Neural progenitor cell (in vitro differentiated cells): ENCODE measurements at places on chromosomes 11 and 22. TPM values are rescaled to one million over a fixed set of nuclear protein-coding genes. Genes with fewer than 3 reads are reported as not detected.

NAV2 gene
- 9.6 and 18.1 TPM in 2 replicates for total RNA-seq

SLC22A25 gene
- total RNA-seq = not detected in 2 replicates

C11orf97 gene
- total RNA-seq = not detected in 2 replicates

USH1C gene
- total RNA-seq = 0.24 and 0.56 TPM in 2 replicates

ELFN2 gene
- total RNA-seq = 0.82 and 1.1 TPM in 2 replicates

SYT13 gene
- total RNA-seq = 8.6 and 9.0 TPM in 2 replicates

TLCD5 gene
- 25.1 and 32.2 TPM in 2 replicates for total RNA-seq

SCT gene
- total RNA-seq = not detected in 2 replicates

MS4A4A gene
- total RNA-seq = not detected in 2 replicates

CBLIF gene
- total RNA-seq = not detected in 2 replicates

DNA sequence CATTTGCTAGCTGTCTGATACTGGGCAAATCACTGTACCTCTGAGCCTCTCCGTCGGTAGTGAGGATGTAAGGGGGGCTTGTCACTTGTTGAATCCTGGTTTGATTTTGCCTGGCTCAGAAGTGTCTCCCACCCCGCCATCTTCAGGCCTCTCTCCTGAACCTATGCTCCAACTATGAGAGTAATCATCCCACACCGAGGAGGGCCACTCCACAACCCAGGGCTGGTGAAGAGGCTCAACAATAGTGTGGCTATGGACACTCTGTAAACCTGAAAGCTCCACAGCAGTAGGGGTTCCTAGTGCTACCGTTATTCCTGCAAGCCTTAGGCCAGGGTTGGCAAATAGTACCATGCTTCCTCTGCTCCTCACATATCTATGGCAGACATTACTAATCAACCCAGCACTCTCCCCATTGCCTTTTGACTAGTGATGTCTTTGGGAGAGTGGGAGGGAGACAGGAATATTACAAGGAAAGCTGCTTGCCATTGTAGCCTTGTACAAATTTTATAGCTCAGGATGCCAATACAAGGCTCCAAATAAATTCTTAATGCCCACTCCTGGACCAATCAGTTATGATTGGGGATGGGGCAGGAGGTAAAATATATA, 134.0 kb upstream of the TEAD1 start:
- no peak for DNase-seq

DNA sequence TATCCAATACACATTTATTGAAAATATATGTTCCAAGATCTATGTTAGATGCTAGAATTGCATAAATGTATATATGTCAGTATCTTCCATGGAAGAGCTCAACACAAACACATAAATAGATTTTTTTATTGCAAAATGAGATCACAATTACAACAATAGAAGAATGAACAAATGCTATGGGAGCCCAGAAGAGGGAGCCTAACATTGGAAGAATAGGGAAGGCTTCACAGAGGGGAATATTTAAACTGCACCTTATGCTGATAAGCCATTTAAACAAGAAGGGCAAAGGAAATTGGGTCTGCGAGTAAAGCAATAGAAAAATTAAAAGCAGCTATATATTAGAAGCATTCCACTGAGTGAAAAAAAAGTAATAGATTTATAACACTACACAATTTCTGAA, 96.1 kb upstream of the LRRC55 start:
- no peak for DNase-seq

GRCh38 chr11:64359712-64360445, 917 bp downstream of the RPS6KA4 start:
- DNase-seq = no peak

DNA sequence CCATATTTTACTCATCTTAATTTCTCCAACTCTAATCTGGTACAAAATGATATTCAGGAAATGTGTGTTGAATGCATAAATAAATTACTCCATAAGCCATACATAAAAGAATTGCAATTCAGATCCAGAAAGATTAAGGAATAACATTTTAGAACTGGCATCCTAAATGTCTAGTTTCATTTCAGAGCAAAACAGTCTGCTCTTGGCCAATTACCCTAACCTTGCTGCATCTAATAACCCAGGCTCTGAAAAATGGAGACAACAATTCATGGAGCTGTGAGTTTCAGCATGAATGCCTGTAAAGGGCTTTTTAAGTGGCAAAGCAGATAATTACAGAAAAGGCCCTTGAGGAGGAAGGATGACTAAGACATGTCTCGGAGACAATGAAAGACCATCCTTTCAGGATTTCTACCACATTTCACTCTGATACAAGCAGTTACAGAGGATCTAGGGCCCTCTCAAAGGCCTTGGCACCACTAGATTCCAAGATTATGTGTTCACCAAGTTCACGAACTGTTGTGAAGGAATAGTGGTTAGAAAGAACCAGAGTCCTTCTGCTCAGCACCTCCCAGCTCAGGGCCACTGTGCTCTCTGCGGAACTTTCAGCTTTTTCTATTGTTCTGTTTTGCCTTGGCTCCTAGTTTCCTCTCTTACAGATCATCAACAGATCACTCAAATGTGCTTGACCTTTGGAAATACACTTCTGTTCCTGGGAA, 157.6 kb upstream of the BLID start:
- DNase-seq = no peak

- no peak for DNase-seq
These were observed 6.2 kb upstream of the RGL4 start for GRCh38 chr22:23684561-23685031.

DNA sequence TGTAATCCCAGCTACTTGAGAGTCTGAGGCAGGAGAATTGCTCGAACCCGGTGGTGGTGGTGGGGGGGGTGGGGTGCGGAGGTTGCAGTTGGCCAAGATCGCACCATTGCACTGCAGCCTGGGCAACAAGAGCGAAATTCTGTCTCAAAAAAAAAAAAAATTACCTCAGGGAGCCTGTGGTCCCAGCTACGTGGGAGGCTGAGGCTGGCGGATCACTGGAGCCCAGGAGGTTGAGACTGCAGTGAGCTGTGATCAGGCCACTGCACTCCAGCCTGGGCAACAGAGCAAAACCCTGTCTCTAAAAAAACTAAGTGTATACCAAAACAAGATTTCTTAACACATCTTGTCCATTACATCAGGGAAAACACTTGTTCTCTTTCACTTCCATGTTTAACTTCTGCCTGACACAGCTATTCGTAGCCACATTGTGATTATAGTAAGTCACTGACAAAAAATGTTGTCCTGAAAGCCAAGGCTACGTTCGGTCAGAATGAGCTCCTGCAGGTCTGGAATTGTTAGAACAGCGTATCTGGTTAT, 1.4 kb downstream of the TMEM80 start:
- no peak for DNase-seq

DNA sequence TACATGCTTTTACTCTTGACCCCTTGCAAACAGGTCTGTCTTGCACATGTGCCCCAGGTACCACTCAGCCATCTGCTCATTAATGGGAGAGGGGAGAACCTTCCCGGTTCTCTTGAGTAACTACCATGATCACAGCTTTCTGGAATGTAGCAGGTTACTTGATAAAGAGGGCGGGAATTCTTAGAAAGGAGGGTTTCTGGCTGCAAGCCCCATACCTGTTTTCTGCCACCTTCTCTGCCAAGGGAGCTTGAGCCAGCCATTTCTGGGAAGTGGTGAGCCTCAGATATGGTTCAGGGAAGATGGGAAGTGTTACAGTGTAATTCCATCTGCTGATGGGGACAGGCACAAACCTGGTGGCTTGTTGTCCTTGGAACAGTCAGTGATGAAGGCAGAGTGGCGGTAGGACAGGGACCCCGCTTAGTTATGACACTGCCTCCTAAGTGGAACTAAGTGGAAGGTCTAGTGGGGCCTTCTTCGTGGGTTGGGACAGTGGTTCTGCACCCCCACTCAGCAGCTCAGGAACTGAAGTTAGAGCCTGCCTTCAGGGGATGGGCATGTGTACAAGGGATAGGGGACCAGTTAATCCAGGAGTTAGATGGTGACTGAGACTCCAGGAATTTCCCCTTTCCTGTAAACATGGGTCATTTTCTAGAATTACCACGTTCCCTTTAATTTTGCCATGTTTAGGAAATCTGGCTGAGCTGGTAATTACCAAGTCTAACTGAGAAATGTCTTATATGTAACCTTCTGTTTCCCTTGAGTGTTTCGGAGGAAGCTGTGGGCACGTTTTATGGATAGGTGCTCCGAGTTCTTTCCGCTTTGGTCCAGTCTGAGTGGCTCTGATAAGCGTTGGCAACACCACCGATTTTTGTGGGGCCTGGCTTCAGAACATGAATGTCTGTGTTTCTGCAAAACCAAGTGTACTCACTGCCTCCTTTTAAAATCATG, 35.3 kb downstream of the BCR start:
- no peak for DNase-seq

- DNase-seq = no peak
These were observed 636 bp downstream of the PAMR1 start for GRCh38 chr11:35524780-35525179.

- DNase-seq = peak; percentile 36
These were observed 13.8 kb upstream of the OR51M1 start for GRCh38 chr11:5369789-5370188.

GRCh38 chr11:122797651-122798050, 40.6 kb upstream of the CRTAM start:
- DNase-seq = no peak

DNA sequence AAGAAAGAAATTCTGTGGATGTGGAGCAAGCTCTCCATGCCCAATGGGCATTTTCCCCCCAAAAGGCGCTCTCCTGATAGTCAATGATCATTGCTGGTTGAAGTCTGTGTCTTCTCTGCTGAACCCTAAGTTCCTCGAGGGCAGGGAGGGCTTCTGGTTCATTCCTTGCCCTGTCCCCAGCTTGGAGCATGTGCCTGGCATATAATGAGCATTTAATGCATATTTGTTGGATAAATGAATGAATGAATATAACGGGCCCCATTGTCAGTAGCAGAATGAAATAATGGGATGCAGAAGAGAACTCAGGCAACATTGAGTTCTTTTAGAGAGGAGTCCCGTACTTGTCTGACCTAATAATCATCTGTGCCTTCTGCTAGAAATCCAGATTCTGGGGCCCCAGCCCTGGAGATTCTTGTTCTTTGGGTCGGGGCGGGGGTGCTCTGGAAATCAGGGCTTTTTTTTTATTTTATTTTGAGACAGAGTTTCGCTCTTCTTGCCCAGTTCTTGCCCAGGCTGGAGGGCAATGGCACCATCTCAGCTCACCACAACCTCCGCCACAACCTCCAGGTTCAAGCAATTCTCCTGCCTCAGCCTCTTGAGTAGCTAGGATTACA, 64.4 kb downstream of the CD82 start:
- DNase-seq = no peak

DNA sequence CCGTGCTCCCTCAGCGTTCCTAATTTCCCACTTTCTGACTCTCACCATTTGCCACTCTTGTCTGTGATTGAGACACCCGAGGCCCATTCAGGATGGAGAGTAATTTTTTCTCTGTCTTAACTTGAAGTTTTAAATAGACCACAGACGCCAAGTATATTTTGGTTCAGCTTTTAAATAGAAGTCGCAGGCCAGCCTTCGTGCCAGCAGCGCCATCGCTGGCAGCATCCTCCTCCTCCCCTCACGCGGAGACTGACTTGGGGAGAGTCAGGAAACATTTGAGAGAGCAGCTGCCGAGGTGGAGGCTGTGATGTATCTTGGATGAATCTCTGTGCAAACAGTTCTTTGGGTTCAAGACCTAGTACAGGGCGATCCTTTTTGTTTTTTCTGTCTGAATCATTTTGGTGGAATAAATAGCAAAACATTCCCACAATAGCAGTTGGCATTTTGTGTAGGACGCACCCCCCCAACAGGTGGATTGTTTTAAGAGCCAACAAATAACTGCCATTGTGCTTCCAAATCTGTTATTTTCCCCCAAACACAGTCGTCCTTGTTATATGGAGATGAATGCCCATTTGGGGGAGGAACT, 889 bp upstream of the DMC1 start:
- DNase-seq = peak; percentile 70

DNA sequence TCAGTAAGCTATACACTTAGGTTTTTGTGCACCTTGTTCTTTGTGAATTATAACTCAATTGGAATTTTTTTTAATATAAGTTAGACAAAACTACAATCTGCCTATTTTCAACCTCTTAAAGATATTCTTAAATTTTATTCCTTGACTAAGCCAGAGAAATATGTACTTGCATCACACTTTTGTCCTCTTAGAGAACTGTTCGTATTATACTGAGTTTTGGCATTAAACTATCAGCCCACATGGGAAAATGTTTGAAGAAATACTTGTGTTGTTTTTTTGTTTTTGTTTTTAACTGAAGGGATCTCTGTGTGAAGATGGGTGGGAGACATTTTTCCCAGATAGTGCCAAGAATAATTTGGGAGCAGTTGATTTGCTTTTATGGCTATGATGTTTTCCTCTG, 25.3 kb downstream of the CEP295 start:
- DNase-seq = no peak

GRCh38 chr22:22888571-22889353, 1.1 kb downstream of the IGLL5 start:
- no peak for DNase-seq

DNA sequence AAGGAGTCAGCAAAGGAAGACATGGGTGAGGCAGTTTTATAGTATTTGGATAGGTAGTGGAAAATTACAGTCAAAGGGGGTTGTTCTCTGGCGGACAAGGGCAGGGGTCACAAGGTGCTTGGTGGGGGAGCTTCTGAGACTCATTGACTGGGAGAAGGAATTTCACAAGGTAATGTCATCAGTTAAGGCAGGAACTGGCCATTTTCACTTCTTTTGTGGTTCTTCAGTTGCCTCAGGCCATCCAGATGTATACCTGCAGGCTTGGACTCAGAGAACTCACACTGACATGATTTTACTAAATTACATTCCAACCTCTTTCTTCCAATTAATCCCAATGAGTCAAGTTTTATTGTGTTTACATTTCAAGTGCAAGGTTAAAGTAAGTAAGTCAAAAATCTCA, 240.5 kb upstream of the API5 start:
- DNase-seq = no peak

DNA sequence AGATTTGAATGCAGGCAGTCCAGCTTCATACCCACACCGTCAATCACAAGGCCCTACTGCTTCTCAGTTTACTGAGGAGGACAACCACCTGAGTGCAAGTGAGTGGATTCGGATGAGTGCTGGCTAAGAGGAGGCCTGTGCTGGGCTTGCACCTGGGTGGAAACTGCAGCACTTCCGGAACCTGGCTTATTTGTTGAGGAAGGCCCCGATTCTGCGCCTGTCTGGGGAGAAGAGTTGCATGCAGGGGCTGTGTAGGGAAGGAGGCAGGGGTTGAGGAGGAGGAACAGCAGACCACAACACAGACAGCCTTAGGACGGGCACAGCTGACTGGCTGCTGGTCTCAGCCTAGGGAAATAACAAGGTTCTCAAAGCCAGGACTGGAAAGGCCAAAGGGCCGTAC, 20.8 kb downstream of the ABTB2 start:
- no peak for DNase-seq

GRCh38 chr11:3827434-3828186, 13.1 kb downstream of the RHOG start:
- DNase-seq = no peak
